Endothelial cell of coronary artery (primary cell): ENCODE measurements at places on chromosomes 16 and 17. TPM values are rescaled to one million over a fixed set of nuclear protein-coding genes. Genes with fewer than 3 reads are reported as not detected.

Gene C16orf92
- not detected in 2 replicates for total RNA-seq

Gene OR1F1
- 0.18 TPM in 1 of 2 replicates, not detected in the other for total RNA-seq

Gene SLC47A1
- 3.4 and 4.1 TPM in 2 replicates for total RNA-seq

Gene SLC16A5
- 5.8 and 8.1 TPM in 2 replicates for total RNA-seq

Gene ICAM2
- 348 and 500 TPM in 2 replicates for total RNA-seq

Gene LPO
- not detected in 2 replicates for total RNA-seq

Gene ACSM2B
- total RNA-seq, result under 0.01 TPM in 1 of 2 replicates, not detected in the other

Gene METRNL
- total RNA-seq, result 24.8 and 66.5 TPM in 2 replicates

Gene HIC1
- 18.6 and 41.0 TPM in 2 replicates for total RNA-seq

Gene CACNG4
- not detected in 2 replicates for total RNA-seq

Gene PNMT
- total RNA-seq, result not detected in 2 replicates

Gene MT4
- not detected in 2 replicates for total RNA-seq

Gene C17orf50
- not detected in 2 replicates for total RNA-seq

Gene RHBDF1
- 20.6 and 36.4 TPM in 2 replicates for total RNA-seq

Gene KRT12
- not detected in 2 replicates for total RNA-seq

Gene DRC3
- 1.3 and 1.5 TPM in 2 replicates for total RNA-seq
